ENCODE measurements at places on chromosomes 13 and 19. TPM values are rescaled to one million over a fixed set of nuclear protein-coding genes. Genes with fewer than 3 reads are reported as not detected.

TTYH1 gene
- total RNA-seq: 58.4 TPM

MADCAM1 gene
- total RNA-seq: not detected

- peak overlapping the region; percentile 96 for H3K27ac ChIP-seq
- H3K4me3 ChIP-seq: no peak overlapping the region
- H3K4me1 ChIP-seq: peaks cover 16% of the 10 kb centered on the region
- H3K27me3 ChIP-seq: no peaks in the 10 kb centered on the region
- peak; percentile 63 for DNase-seq
- no peaks in the 10 kb centered on the region for H3K36me3 ChIP-seq
Measured at GRCh38 chr13:110346661-110347067, 39.6 kb downstream of the COL4A2 start.

- H3K36me3 ChIP-seq: no peaks in the 10 kb centered on the region
- H3K27me3 ChIP-seq: no peaks in the 10 kb centered on the region
- H3K4me3 ChIP-seq: no peak overlapping the region
Measured at GRCh38 chr13:78241278-78241919, 322.8 kb upstream of the EDNRB start.

DNA sequence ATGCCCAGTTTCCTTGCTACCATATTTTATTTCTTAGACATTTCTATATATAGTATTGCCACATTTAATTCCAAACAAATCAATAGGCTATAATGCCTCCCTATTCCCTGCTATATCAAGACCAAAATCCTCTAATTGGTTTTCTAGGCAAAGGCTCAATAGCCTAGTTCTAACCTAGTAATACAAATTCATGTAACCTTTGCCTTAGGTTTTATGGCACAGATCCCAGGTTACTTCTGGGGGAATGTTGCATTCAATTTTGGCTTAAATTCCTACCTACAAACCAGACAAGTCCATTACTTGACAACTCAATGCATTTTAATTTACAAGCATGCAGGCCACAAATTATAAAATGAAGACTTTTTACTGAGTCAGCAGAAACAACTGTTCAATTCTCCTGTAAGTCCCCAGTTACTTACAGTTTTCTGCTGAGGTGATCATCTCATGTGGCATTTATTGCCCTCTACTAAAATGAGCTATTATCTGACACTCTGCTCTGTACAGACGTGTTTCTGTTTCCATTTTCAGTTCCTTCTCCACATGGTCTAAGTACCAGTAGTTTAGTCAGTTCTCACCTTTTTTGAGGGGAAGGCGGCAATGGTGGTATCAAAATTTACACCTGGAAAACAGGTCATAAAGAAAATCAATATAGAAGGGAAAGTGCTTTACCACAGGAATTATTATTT, 11.7 kb downstream of the KCNRG start:
- H3K27me3 ChIP-seq: no peaks in the 10 kb centered on the region
- DNase-seq: no peak
- peaks cover 20% of the 10 kb centered on the region for H3K36me3 ChIP-seq
- H3K27ac ChIP-seq: no peak overlapping the region
- H3K4me3 ChIP-seq: no peak overlapping the region
- no peaks in the 10 kb centered on the region for H3K4me1 ChIP-seq

GRCh38 chr19:42831221-42832019, 48.1 kb downstream of the PSG1 start:
- H3K36me3 ChIP-seq: no peaks in the 10 kb centered on the region
- no peaks in the 10 kb centered on the region for H3K27me3 ChIP-seq
- H3K27ac ChIP-seq: no peak overlapping the region

DNA sequence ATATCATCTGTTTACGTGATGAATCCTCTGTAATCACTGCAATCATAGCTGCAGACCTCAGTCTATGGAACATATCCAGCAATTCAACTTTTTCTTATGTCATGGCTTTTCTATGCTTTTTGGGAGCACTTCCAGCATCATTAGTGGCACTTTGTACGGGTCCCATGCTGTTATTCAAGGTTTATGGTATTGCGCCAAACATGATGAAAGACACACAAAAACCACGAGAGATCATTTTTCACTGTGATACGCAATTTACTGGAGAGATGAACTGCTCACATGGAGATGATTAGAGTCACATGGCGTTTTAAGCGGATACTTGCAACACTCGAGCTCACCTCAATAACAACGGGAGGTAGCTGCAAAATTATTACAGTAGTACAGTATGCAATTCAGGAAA, 2101.7 kb upstream of the PCDH20 start:
- DNase-seq: no peak
- H3K4me3 ChIP-seq: no peak overlapping the region
- no peak overlapping the region for H3K27ac ChIP-seq
- no peaks in the 10 kb centered on the region for H3K4me1 ChIP-seq

GRCh38 chr13:100815476-100816046, 141.0 kb upstream of the TMTC4 start:
- DNase-seq: no peak
- no peak overlapping the region for H3K27ac ChIP-seq

DNA sequence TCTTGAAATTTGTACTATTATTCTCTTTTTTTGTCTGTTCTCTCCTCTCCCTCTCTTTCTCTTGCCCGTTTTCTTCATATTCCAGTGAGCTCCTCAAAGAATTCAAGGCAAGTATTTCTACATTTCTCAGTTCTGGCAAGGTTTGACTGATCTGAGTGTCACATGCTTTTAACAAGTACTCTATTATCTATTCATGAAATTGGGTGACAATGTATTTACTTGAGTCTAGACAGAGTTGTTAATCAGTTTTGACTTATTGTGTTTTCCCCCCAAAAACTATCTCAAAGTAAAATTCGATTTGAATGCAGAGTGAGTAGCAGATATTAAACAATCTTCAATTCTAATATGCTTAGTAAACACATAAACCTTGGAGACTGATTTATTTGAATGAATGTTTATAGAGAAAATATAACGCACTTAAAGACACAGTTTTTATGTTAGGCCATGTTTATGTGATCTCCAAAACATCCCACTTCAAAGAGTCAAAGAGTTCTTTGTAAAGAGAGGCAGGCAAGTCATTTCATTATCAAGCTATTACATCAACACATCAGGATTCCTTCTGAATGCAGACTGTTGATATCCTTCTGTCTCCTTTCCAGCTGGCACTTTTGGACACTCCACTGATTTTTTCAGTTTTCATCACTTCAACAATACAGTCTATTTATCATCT, 166.6 kb downstream of the SLITRK6 start:
- no peaks in the 10 kb centered on the region for H3K4me1 ChIP-seq
- DNase-seq: no peak
- H3K27me3 ChIP-seq: no peaks in the 10 kb centered on the region
- no peak overlapping the region for H3K4me3 ChIP-seq
